ENCODE measurements at places on chromosomes 12 and 14.

- DNase-seq: no peak
These were observed 6.7 kb upstream of the GOLGA3 start for GRCh38 chr12:132835076-132836025.

DNA sequence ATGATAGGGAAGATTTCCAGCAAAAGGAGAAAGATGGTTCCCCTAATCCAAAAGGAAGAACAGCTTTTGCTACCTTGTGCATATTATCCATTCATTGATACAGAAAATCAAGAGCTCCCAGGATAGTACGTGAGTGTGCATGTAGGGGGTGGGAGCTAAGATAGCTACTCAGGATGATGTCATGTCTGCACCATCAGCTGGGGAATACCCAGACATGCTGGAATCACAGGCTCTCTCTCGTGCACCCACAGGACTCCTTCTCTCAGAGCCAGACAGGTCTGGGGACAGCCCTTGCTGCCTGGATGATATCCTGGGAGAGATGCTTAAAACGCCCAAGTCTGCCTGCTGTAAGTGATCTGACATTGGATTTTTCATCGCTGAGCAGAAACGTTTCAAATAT, 38.9 kb downstream of the FOXN3 start:
- DNase-seq: no peak

DNA sequence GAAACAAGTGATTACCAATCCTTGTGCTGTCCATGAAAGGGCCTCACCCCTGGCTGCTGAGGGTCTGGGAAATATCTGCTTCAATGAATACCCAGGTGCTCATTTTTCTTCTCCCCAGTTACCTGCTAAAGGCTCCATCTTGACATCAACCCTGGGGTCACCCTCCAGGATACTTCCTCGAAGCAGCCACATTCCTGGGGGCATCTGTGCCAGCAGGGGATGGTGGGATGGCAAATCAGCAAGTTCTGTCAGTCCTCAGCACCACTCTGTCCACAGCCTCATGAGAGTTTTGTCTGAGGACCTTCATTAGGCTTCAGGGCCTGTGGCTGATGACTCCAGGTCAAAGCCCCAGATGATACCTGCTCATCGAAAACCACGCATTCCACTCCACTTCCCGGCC, 124.8 kb downstream of the ZFP36L1 start:
- DNase-seq: no peak

DNA sequence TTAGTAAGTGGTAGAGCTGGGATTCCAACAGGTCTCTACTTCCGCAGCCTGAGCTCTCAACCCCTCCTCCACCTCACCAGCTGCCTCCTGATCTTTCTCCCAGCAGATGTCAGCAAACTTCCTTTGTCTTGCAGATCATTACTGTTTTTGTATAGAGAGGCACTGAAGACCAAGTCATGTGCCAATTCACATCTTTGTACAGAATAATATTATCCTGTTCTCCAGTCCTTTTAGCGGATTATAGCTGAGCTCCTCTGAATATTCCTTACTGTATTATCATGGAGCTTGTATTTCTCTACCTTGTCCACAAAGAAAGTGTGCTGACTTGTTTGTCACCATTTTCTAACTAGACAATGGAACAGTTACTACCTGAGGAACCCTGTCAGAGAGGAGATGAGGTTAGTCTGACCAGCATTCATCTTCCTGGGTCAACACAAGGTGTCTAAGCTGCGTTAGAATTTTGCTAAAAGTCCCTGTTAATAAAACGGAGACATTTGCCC, 142.3 kb upstream of the ARHGAP5 start:
- no peak for DNase-seq

- DNase-seq: no peak
These were observed 15.7 kb downstream of the ACTR6 start for GRCh38 chr12:100216337-100216736.

GRCh38 chr14:104587641-104588040, 8.1 kb downstream of the C14orf180 start:
- DNase-seq: no peak

- DNase-seq: no peak
These were observed 220.1 kb downstream of the ADAMTS20 start for GRCh38 chr12:43331935-43332334.

- DNase-seq: no peak
These were observed 114.5 kb upstream of the G2E3 start for GRCh38 chr14:30444451-30444850.

DNA sequence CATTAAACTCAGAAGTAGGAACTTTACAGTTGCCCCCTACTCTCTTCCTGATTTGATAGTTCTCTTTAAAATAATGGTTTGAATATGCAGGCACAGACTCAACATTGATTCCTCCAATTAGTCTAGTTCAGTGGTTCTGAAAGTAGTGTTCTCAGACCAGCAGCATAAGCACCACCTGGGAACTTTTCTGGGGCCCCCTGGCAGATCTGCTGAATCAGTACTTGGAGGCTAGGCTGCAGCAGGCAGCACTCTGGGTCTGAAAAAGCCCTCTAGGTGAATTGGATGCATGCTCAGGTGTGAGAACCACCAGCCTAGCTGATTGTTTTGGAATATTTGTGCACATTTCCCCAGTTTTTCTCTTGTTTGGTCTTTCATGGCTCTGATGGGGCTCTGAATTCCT, 198.6 kb upstream of the NOS1 start:
- no peak for DNase-seq

DNA sequence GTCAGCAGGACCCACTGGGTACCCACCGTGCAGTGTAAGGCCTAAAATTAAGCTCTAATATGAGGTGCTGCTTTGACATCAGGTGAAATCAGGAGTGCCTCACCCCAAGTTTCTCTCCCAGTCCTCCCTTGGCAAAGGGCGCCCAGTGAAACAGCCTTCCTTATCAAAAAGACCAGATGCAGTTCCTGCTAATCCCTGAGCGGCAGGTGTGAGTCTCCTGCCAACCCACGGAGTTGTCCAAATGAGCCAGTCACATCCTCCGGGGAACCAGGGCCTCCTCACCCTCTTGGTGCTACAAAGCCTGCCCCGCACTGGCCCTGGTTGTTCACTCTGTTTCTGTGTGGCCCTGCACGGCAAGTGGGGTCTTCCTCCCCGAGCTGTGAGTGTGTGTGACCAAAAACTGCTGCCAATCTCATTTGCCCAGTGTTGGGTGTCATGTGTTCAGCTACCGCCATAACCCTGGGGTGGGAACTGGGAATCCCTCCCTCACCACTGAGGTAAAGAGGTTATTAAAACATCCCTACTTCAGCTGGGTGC, 20.2 kb upstream of the P2RX4 start:
- no peak for DNase-seq

GRCh38 chr14:68168460-68169109, 349.0 kb downstream of the RAD51B start:
- DNase-seq: no peak

GRCh38 chr12:104048811-104049210, 1.2 kb downstream of the GLT8D2 start:
- DNase-seq: no peak

DNA sequence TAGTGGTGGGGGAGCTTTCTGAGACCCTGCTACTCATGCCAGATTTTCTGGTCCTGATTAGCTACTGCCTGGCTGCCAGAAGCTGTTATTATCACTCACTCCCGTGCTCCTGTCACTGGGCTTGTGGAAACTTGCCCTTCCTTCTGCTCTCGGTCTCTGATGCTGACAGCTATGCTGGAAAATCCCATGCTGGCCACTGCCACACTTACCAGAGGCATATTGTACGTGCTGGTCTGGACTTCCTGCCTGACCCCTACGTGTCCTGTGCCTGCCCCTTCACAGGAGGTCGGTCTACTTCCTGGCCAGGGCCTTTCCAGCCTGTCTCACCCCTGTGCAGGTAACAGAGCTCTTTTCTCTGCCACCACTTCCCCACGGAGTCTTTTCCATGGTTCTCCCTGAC, 149.4 kb upstream of the PLEKHG7 start:
- DNase-seq: no peak

DNA sequence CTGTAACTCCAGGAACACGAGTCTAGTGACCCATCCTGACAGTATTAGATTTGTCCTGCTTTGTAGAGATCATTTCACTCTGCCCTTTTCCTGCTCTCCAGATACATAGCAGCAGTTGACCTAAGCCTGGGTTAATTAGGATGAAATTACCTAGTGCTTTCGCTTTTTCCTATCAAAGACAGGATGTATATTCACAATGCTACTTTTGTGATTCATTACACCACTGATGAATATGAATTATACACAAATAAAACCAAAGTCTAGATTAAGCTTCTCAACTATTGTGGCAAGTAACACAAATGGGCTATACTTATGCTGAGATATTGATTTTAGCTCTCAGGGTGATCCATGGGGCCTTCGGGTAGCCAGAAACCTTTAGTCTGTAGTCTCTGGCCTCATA, 17.9 kb downstream of the CERS5 start:
- no peak for DNase-seq

DNA sequence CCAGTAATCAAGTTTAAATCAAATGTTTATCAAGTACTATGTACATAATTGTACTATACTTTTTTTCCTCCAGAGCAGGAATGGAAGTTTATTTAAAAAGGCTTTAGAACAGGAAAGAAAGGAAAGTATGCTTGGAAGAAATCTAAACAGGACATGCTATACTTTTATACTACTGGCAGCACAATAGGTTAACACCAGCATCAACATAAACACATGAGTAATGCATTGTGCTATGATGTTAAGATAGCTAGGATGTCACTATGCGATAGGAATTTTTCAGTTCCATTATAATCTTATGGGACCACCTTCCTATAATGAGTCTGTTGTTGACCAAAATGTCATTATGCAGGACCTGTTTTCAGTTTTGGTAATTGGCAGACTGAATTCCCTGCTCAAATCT, 41.5 kb upstream of the ANKS1B start:
- no peak for DNase-seq

- no peak for DNase-seq
These were observed 8.9 kb downstream of the WNK1 start for GRCh38 chr12:761256-761655.
